GM23338 (cell line): ENCODE measurements at places on chromosomes 6 and 20. TPM values are rescaled to one million over a fixed set of nuclear protein-coding genes. Genes with fewer than 3 reads are reported as not detected.

DNA sequence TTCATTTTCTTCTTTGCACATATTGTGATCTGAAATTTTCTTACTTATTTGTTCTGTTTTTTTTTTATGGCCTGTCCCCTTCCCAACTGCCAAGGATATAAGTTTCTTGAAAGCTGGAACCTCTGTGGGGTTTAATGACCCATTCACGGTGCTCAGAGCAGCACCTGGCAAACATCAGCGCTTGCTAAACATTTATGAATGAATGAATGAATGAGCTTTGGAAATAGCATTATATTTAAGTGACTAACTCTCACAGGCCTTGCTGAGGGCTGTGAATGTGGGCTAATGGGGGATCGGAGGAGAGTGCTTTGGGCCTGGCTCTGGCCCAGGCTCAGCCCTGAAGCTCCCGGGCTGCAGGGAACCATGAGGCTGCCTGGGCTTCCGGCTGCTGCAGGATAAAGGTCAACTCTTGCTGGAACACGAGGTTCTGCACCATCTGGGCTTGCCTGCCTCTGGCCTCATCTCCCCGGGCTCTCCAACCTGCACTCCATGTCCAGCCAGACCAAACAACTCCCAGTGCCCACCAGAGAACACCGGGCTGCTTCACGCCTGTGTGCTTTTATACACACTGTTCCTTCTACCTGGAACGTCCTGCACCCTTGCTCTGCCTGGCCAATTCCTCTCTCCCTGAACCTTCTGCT is 14.6 kb upstream of the ARMC12 start:
- no peak for DNase-seq

The COL21A1 gene
- total RNA-seq, result 6.1 and 6.2 TPM in 2 replicates

DNA sequence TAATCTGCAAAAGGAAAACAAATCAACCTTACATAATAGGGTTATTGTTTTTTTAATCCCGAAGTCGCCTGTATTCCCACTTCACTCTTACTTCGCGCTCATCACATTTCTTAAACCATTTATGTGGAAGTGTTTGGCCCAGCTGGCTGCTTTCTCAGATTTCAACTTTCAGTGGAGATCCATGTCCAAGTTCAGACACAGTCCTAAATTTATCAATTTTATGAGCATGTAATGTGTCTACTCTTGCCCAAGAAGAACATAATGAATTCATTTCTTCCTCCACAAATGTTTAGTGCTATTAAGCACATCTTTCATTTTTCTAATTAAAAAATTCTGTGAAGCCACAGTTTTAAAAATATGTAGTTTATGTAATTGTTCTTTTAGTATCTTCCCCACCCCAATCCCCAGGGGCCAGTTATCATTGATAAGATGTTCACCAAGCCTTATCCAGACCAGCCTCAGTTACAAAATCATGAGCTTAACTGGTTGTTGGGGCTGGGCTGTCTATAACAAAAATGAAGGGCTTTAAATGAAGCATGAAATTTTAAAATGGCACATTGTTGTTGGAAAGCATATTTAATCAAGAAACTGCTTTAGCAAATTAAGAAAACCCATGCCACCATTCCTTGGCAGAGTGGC is 151.7 kb downstream of the UST start:
- DNase-seq, result no peak

DNA sequence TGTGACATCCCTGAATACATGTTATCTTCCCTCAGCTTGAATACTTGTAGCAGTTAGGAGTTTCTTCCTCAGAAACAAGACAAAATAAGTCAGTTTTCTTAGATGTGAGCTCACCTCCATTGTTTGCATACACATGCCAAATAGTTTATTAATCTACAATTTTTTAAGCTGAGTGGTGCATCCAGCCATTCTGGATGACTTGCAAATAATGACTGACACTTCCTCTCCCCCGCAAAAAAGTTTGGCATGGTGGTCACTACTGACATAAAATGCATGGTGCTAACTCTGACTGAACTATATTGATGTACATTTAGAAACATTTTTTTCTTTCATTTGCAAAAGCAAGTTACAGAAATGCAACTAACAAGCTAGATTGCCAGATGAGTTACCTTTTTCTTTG is 55.5 kb downstream of the CYB5R4 start:
- DNase-seq, result no peak

The SPTLC3 gene
- 0.52 TPM in 1 of 2 replicates, not detected in the other for total RNA-seq
